Activated T-helper 1 cell treated with anti-CD3 and anti-CD28 coated beads, Interleukin-12 subunit alpha, Interleukin-12 subunit beta, Interleukin-2, Interleukin-4 antibody, amounts not matched to agents 30 ng/mL and 10 ng/mL and 1 ng/mL, durations not matched to agents 14 hours and 24 hours and 36 hours (primary cell): ENCODE measurements at places on chromosomes 7 and 10. TPM values are rescaled to one million over a fixed set of nuclear protein-coding genes. Genes with fewer than 3 reads are reported as not detected.

Gene GAD2
- total RNA-seq = not detected in 2 replicates

Gene MYL10
- not detected in 2 replicates for total RNA-seq

Gene MEOX2
- not detected in 2 replicates for total RNA-seq

Gene GRID1
- total RNA-seq = not detected in 2 replicates

Gene HOXA6
- total RNA-seq = not detected in 2 replicates

Gene ZNF467
- total RNA-seq = 0.10 TPM in 2 replicates

Gene PPP1R17
- total RNA-seq = not detected in 2 replicates
